ENCODE measurements at places on chromosomes 13 and 19. TPM values are rescaled to one million over a fixed set of nuclear protein-coding genes. Genes with fewer than 3 reads are reported as not detected.

DNA sequence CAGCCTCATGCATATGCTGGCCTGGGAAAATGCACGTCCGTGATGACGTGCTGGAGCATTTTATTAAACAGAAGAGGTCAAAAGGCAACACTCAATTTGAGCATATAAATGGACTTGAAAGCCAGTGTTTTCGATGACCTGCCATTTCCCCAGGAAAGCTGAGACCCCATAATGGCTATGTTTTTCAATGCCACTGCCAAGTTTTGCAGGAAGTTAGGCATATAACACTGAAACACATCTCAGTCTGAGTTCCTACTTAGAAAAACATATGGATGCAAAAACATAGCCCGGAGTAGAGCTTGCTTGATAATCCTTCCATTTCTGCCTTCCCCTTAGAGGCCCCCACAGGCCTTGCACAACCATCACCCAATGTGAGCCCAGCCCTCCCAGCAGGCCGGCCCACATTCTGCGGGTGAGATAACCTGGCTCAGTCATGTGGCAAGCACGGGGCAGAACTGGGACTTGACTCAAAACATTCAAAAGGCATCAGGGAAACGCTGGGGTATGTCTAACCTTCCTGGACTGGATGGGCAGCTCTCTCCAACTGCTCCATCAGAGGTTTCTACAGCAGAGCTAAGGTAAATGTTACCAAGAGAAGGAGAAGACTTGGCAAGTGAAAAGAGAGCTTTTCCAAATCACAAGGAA is 24.9 kb downstream of the EPS15L1 start:
- H3K36me3 ChIP-seq: peaks cover 2% of the 10 kb centered on the region
- H3K4me3 ChIP-seq: no peak overlapping the region
- H3K27me3 ChIP-seq: no peaks in the 10 kb centered on the region
- peaks cover 8% of the 10 kb centered on the region for H3K4me1 ChIP-seq
- H3K27ac ChIP-seq: no peak overlapping the region
- DNase-seq: peak; percentile 26

GRCh38 chr19:30497034-30497433 is 124.8 kb downstream of the ZNF536 start:
- H3K36me3 ChIP-seq: no peaks in the 10 kb centered on the region
- H3K4me1 ChIP-seq: no peaks in the 10 kb centered on the region
- no peak overlapping the region for H3K4me3 ChIP-seq
- DNase-seq: no peak
- no peak overlapping the region for H3K27ac ChIP-seq
- H3K27me3 ChIP-seq: no peaks in the 10 kb centered on the region

DNA sequence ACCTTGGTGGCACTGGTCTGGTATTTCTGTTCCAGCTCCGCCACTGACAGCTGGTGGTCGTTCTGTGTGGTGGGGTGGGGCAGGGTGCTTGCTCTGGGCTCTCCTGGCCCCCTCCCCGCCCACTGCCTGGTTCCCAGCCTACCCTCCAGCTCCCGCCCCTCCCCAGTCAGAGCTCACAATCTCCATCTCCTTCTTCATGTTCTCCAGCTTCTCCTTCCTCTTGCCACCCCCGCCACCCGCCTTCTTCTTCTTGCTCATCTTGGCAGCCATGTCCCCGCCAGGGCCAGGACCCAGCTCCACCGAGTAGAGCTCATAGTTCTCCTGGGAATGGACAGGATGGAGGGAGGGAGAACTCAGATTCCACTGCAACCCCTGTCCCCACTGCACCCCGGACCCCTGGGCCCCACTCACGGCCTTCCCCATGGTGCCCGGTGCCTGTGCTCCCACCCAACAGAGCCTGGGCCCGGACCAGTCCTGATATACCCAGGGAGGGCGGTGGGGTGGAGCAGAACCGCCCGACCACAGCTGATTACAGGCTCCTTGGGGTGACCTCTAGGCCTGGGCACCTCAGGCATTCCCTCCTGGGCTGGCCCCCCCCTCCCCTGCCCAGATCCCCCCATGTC is at the start of gene ATP4A:
Gene ATP4A, minus strand, starts transcription at position 452 of the 623 bp plus-strand sequence. Its CDS starts 29 bp downstream, at position 423.
- H3K36me3 ChIP-seq: no peaks in the 10 kb centered on the region
- H3K27me3 ChIP-seq: no peaks in the 10 kb centered on the region
- peaks cover 7% of the 10 kb centered on the region for H3K4me1 ChIP-seq
- DNase-seq: no peak
- no peak within 1 kb of the TSS for H3K4me3 ChIP-seq

GRCh38 chr13:35818633-35819067 is 312.5 kb downstream of the DCLK1 start:
- no peaks in the 10 kb centered on the region for H3K36me3 ChIP-seq
- no peak for DNase-seq
- no peaks in the 10 kb centered on the region for H3K4me1 ChIP-seq
- no peak overlapping the region for H3K4me3 ChIP-seq
- no peaks in the 10 kb centered on the region for H3K27me3 ChIP-seq
- no peak overlapping the region for H3K27ac ChIP-seq

DNA sequence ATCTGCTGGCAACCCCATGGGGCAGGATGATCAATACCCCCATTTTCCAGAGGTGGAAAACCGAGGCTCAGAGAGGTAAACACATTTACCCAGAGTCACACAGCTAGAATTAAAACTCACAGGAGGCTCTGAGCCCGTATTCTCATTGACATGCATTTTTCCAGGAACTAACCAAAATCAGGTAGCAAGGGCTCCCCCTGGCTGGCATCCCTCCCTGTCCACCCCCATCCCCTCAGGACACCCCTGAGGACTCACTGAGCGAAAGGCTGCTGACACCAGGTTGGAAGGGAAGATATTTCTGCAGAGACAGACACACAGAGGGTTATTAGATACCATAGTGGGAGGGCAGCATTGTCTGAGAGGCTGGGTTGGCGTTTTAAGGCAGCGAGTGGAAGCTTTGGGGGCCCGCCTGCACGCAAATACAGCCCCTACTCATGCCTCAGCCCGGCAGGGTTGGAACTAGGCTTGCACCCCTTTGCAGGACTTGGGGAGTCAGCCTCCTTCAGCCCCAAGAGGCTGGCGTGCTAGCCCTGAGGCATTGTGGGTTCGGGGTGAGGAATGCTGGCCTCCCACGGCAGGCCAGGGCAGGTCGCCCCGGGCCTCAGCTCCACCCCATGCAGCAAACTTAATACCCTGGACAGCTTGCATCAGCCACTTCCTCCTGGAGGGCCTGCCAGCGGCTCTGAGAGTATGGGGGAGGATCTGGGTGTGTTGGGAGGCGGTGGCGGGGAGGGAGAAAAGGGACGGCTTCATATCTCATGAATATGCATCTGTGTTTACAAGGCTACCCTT is 3.9 kb downstream of the SLC1A5 start:
- H3K4me3 ChIP-seq: peak overlapping the region; percentile 33
- peaks cover 5% of the 10 kb centered on the region for H3K36me3 ChIP-seq
- no peak for DNase-seq
- H3K27ac ChIP-seq: peak overlapping the region; percentile 32
- H3K4me1 ChIP-seq: peaks cover 18% of the 10 kb centered on the region

DNA sequence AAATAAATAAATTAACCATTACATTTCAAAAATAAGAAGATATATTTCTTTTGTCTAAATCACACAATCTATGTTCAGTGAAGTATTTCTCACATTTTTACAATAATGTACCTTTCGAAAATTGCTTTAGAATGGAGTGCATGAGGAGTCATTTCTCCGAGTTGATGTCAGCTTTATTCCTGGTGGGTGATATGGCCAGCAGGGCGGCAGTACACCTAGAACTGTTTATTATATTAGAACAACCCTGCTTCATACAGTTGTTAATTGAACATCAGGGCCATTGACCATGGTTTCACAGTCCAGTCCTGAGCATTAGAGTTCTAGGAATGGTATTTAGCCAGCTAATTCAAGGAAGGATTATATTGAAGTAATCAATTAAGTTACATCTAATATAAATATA is 696.3 kb upstream of the SLC10A2 start:
- no peaks in the 10 kb centered on the region for H3K27me3 ChIP-seq
- DNase-seq: no peak
- no peak overlapping the region for H3K4me3 ChIP-seq
- no peaks in the 10 kb centered on the region for H3K4me1 ChIP-seq
- no peak overlapping the region for H3K27ac ChIP-seq

GRCh38 chr19:54339646-54340358 is 840 bp upstream of the LILRA4 start:
- no peak overlapping the region for H3K4me3 ChIP-seq
- no peaks in the 10 kb centered on the region for H3K27me3 ChIP-seq
- no peaks in the 10 kb centered on the region for H3K4me1 ChIP-seq
- no peak for DNase-seq
- no peaks in the 10 kb centered on the region for H3K36me3 ChIP-seq

DNA sequence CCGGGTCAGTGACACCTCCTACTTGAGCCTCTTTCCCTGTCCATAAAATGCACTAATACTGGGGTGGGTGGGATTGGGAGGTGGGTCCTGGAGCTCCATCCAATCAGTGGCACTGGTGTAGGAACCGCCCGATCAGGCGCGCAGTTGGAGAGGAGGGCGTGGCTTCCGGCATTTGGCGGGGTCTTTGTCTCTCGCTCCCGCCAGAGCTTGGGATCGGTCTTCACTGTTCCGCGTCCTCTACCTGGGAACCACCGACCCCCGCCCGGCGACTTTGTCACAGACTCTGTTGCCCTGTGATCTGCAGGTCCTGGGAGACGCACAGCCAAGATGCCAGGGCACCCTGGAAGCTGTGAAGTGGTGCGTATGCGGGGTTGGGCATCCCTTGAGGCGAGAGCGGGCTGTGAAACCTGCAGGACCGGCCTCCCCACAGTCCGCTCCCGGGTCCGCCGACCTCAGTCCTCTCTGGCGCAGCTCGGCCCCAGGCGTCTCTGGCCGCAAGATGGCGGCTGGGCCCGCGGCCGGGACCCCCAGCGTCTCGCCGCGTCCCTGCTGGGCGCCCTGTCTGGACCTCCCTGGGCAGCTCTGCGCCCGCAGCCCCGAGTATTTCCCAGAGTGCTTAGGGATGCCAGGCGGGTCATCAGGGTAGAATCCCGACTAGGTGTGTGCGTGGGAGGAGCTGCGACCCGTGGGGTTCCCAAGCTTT is 41.6 kb upstream of the ZNF730 start:
- no peaks in the 10 kb centered on the region for H3K4me1 ChIP-seq
- no peaks in the 10 kb centered on the region for H3K36me3 ChIP-seq
- no peak overlapping the region for H3K27ac ChIP-seq
- DNase-seq: no peak

DNA sequence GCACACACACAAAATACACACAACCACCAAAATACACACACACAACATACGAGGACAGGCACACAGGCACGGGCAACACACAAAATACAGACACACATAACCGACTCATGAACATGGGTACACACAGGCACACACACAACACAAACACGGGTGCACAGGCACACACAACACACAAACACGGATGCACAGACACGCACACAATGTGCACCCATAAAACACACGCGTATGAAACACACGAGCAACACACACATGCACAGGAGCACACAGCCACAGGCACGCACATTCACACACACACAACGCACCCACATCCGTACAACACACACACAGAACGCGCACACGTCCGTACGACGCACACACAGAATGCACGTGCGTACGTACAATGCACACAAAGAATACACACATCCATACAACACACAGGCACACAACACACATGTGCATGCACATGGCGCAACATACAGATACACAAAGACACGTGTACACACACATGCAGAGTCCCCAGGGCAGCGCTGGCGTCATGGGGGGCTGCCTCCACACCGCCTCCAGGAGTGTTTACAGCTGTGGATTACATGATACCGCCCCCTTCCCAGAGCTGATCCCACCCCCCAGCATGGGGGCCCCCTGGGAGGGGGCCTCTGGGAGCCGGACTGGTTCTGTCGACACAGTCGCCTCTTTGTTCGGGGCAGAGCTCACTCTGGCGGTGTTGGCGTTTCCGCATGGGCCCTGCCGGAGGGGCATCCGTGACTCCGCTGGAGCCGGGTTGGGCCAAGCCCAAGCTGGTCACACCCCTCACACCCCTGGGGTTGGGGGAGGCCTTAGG is 2.9 kb downstream of the SBNO2 start:
- H3K36me3 ChIP-seq: no peaks in the 10 kb centered on the region
- peaks cover 3% of the 10 kb centered on the region for H3K4me1 ChIP-seq
- H3K4me3 ChIP-seq: no peak overlapping the region
- no peak for DNase-seq
- no peaks in the 10 kb centered on the region for H3K27me3 ChIP-seq

DNA sequence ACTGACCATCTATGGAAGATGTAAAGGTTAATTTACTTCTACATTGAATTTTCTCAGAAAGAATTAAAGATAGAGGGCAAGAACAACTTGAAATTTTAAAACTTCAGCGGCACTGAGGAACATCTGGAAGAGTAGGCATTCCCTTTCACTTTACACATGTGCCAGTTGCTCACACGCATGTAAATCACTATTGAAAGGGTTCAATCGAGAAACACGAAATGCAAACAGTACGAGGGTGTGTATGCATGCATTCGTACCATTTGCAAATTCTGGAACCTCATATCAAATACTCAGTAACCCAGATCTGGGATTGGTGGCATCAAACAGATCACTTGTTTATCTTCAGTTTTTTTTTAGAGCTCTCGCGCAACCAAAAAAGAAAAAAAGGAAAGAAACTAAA is 315.5 kb upstream of the MAB21L1 start:
- no peaks in the 10 kb centered on the region for H3K4me1 ChIP-seq
- no peaks in the 10 kb centered on the region for H3K27me3 ChIP-seq
- H3K4me3 ChIP-seq: no peak overlapping the region
- H3K27ac ChIP-seq: no peak overlapping the region
- DNase-seq: no peak

- H3K27ac ChIP-seq: no peak overlapping the region
- H3K36me3 ChIP-seq: no peaks in the 10 kb centered on the region
- no peak overlapping the region for H3K4me3 ChIP-seq
Measured at GRCh38 chr19:30229525-30230174, 142.5 kb upstream of the ZNF536 start.

DNA sequence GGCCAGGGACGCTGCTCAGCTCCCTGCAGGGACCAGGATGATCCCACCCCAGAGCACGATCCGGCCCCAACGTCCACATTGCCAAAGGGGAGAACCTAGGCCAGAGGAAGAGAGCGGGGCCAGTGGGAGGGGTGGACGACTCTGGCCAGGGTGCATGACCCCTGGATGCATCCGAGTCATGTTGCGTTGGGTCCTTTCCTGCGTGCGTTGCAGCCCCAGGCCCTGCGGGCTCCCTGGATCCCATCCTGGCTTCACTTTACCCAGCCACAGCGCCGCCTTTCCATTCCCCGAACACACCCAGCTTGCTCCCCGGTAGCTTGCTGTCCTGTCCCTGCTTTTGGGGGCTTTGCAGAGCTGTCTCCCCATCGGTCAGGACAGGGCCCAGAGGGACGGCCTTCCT is 10.5 kb downstream of the PLIN4 start:
- no peaks in the 10 kb centered on the region for H3K27me3 ChIP-seq
- H3K4me3 ChIP-seq: no peak overlapping the region
- no peaks in the 10 kb centered on the region for H3K4me1 ChIP-seq

- H3K36me3 ChIP-seq: no peaks in the 10 kb centered on the region
- no peak overlapping the region for H3K4me3 ChIP-seq
- no peaks in the 10 kb centered on the region for H3K27me3 ChIP-seq
- no peak overlapping the region for H3K27ac ChIP-seq
Measured at GRCh38 chr13:25143706-25144105, 28.4 kb downstream of the AMER2 start.

Gene MYO1F
- total RNA-seq: 26.7 TPM

Gene NLRP11
- total RNA-seq: not detected

Gene ZNF790
- 14.4 TPM for total RNA-seq

Gene SLC17A7
- not detected for total RNA-seq

Gene PEAK3
- not detected for total RNA-seq

Gene ZNF235
- 6.1 TPM for total RNA-seq
